Glutamatergic neuron (in vitro differentiated cells): ENCODE measurements at places on chromosomes 2 and 18. TPM values are rescaled to one million over a fixed set of nuclear protein-coding genes. Genes with fewer than 3 reads are reported as not detected.
A peak's percentile ranks its signal among the peaks of the same experiment; 100 is the strongest.

DNA sequence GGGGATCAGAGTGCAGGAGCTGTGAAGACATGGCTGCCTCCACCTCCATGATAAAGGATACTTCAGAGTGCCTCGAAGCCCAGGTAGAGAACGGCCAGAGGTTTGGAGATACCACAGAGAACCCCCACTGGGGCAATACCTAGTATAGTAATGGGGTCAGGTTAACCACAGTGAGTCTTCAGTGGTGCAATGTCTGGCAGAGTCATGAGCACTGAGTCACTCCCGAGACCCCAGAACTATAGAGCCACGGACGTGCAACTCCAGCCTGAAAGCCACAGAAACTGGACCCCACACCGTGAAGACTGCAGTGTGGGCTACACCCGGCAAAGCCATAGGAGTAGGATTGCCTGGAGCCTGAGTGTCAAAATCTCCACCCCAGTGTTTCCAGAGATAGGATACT lies 746.6 kb downstream of the CBLN2 start:
- H3K36me3 ChIP-seq = no peaks in the 10 kb centered on the region
- no peaks in the 10 kb centered on the region for H3K27me3 ChIP-seq
- no peak overlapping the region for H3K27ac ChIP-seq
- H3K4me3 ChIP-seq = no peak overlapping the region

ZBTB7C gene
- total RNA-seq = 10.6 TPM

DNA sequence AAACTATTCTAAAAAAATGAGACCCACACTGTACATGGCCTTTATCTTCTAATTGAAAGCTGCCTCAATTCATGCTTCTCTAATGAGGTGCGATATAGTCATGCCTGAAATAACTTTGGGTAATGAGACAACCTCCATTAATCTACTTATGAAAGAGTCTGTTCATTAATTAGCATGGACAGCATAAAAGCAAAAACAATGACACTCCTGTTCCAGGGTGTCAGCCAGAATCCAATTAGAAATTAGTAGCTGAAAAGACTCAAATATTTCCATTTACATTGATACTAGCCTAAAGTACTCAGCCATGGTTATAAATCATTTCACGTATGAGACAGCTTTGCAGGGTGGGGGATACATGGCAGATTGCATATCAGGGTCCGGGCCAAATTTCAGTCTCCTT lies 288.7 kb downstream of the AKAIN1 start:
- DNase-seq = no peak
- H3K27me3 ChIP-seq = no peaks in the 10 kb centered on the region
- H3K4me3 ChIP-seq = no peak overlapping the region
- peaks cover 4% of the 10 kb centered on the region for H3K4me1 ChIP-seq

MFSD2B gene
- 0.29 TPM for total RNA-seq

DNA sequence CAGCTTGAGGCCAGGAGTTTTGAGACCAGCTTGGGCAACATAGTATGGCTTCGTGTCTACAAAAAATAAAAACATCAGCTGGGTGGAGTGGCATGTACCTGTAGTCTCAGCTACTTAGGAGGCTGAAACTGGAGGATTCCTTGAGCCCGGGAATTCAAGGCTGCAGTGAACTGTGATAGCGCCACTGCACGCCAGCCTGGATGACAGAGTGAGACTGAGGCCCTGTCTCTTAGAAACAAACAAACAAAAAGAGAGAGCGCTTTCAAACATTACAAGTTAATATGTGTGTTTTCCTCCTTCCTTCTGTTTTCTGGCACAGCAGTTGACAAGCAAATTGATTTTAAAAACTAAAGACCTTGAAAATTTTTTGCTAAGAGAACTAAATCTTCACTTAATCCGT lies 9.9 kb downstream of the EPC2 start:
- peaks cover 33% of the 10 kb centered on the region for H3K4me1 ChIP-seq
- H3K36me3 ChIP-seq = no peaks in the 10 kb centered on the region
- no peaks in the 10 kb centered on the region for H3K27me3 ChIP-seq

- no peak for DNase-seq
- no peaks in the 10 kb centered on the region for H3K36me3 ChIP-seq
- H3K4me1 ChIP-seq = no peaks in the 10 kb centered on the region
- H3K27ac ChIP-seq = no peak overlapping the region
- H3K4me3 ChIP-seq = no peak overlapping the region
These were observed 30.1 kb downstream of the PLEKHA3 start for GRCh38 chr2:178510384-178510783.

GRCh38 chr2:138499684-138500083 lies 1.9 kb upstream of the SPOPL start:
- no peak overlapping the region for H3K27ac ChIP-seq
- peaks cover 12% of the 10 kb centered on the region for H3K4me1 ChIP-seq
- no peak for DNase-seq
- H3K36me3 ChIP-seq = no peaks in the 10 kb centered on the region
- no peak overlapping the region for H3K4me3 ChIP-seq

UCN gene
- total RNA-seq = 1.9 TPM

SCN3A gene
- total RNA-seq = 22.2 TPM

CRYGC gene
- total RNA-seq = not detected

KHK gene
- total RNA-seq = 5.3 TPM

DNA sequence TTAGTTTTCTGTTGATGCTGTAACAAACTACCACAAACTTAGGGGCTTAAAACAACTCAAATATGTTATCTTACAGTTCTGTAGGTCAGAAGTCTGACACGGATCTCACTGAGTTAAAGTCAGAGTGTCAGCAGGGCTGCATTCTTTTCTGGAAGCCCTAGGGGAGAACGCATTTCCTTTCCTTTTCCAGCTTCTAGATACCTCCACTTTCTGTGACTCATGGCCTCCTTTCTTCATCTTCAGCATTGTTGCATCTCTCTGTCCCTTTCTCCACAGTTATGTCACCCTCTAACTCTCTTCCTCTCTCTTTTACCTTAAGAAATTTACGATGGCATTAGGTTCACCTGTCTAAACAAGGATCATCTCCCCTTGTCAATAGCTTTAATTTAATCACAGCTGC lies 13.3 kb upstream of the PPP4R1 start:
- H3K4me3 ChIP-seq = no peak overlapping the region
- no peak for DNase-seq
- H3K27ac ChIP-seq = peak overlapping the region; percentile 42
- H3K27me3 ChIP-seq = peaks cover 5% of the 10 kb centered on the region
- H3K4me1 ChIP-seq = no peaks in the 10 kb centered on the region
- no peaks in the 10 kb centered on the region for H3K36me3 ChIP-seq

GRCh38 chr18:75054046-75054445 lies 154.9 kb downstream of the PTGR3 start:
- H3K27me3 ChIP-seq = peaks cover 1% of the 10 kb centered on the region
- no peak overlapping the region for H3K27ac ChIP-seq
- no peak for DNase-seq
- H3K4me3 ChIP-seq = no peak overlapping the region
- peaks cover 3% of the 10 kb centered on the region for H3K4me1 ChIP-seq

DTNA gene
- total RNA-seq = 29.5 TPM

DNA sequence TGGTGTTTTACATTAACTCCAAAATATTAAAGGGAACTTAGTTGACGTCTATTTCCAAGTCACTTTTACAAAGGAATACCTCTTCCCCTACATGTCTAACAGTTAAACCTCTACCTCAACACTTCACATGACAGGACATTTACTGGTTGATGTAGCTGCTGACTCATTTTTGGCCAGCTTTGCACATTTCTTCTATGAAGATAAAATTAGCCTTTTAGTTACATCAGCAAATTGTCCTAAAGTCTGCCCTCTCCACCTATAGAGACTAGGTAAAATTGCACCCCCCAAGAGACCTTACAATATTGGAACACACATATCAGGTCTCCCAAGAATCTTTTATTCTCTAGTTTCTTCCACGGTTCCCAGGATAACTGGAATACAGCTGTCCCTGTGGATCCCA lies 10.1 kb upstream of the CERS6 start:
- DNase-seq = no peak
- H3K4me1 ChIP-seq = no peaks in the 10 kb centered on the region
- no peak overlapping the region for H3K4me3 ChIP-seq
- H3K27ac ChIP-seq = no peak overlapping the region
- peaks cover 3% of the 10 kb centered on the region for H3K27me3 ChIP-seq
- H3K36me3 ChIP-seq = peaks cover 6% of the 10 kb centered on the region

- peaks cover 23% of the 10 kb centered on the region for H3K4me1 ChIP-seq
- no peak overlapping the region for H3K27ac ChIP-seq
- no peaks in the 10 kb centered on the region for H3K36me3 ChIP-seq
- H3K4me3 ChIP-seq = no peak overlapping the region
- no peak for DNase-seq
These were observed 235.2 kb downstream of the GCA start for GRCh38 chr2:162579169-162579568.

DNA sequence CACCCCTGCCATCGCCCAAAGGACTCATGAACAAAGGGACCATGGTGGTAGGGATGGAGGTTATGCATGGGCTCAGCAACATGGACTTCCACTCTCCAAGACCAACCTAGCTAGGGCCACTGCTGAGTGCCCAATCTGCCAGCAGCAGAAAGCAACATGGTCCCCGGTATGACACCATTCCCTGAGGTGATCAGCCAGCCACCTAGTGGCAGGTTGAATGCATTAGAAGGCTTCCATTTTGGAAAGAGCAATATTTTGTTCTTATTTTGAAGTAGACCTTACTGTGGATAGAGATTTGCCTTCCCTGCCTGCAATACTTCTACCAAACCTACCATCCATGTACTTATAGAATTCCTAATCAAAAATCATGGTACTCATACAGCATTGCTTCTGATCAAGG lies 99.8 kb downstream of the METTL4 start:
- no peak overlapping the region for H3K4me3 ChIP-seq

SERPINB11 gene
- not detected for total RNA-seq

DAPL1 gene
- not detected for total RNA-seq

GRCh38 chr18:78069784-78070664 lies 820.4 kb downstream of the GALR1 start:
- DNase-seq = peak; percentile 33
- H3K27me3 ChIP-seq = no peaks in the 10 kb centered on the region
- H3K4me1 ChIP-seq = peaks cover 19% of the 10 kb centered on the region
- no peaks in the 10 kb centered on the region for H3K36me3 ChIP-seq

DNA sequence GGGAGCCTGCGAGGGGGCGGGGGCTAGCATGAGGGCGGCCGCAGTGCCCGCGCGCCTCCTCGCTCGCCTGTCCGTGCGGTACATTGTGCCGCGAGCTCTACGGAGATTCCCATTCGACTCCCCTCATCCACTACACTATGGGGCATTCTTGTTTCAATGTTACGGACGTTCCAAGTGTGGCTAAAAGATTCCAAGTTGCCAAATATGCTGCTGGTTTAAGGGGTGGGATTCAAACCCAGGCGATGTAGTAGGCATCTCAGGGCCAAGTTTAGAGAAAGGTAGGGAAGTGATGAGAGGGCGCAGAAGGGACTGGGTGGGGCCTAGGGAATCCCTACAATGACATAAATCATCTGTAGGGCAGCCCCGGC lies 10.0 kb upstream of the CRYBA2 start:
- no peaks in the 10 kb centered on the region for H3K36me3 ChIP-seq
- peaks cover 16% of the 10 kb centered on the region for H3K27me3 ChIP-seq
- H3K27ac ChIP-seq = no peak overlapping the region
- DNase-seq = no peak
- peak overlapping the region; percentile 48 for H3K4me3 ChIP-seq
- H3K4me1 ChIP-seq = peaks cover 7% of the 10 kb centered on the region

DNA sequence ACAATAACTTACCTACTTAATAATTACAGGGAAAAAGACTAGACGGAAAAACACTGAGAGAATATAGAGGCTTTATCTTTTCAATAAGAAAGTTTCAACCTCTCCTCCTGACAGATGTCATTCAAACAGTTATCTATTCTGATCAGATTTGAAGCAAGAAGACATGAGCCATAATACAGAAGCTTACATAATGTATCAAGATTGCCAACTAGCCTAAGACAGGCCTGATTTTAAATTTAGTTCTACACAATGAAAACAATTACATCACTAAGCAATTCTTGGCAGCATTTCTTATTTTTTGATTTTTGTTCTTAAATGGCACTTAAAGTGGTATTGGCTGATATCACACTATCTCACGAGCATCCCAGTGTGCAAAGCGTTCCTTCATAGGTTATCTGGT lies 41.6 kb downstream of the GPR155 start:
- H3K27ac ChIP-seq = no peak overlapping the region
- peaks cover 2% of the 10 kb centered on the region for H3K27me3 ChIP-seq
- H3K4me1 ChIP-seq = peaks cover 8% of the 10 kb centered on the region
- no peak for DNase-seq
- H3K36me3 ChIP-seq = no peaks in the 10 kb centered on the region

DNA sequence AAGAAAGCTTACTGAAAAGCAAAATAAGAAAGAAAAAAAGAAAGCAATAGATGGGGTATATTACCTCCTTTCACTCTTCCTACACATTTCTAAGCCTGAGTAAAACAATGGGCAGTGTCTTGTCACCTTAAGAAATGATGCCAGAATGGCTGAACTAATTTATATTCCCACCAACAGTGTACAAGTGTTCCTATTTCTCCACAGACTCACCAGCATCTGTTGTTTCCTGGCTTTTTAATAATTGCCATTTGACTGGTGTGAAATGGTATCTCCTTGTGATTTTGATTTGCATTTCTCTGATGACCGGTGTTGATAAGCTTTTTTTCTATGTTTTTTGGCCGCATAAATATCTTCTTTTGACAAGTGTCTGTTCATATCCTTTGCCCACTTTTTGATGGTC lies 98.4 kb downstream of the SPHKAP start:
- no peak overlapping the region for H3K4me3 ChIP-seq
- H3K27me3 ChIP-seq = no peaks in the 10 kb centered on the region
- DNase-seq = no peak
- no peaks in the 10 kb centered on the region for H3K4me1 ChIP-seq
- no peaks in the 10 kb centered on the region for H3K36me3 ChIP-seq
- H3K27ac ChIP-seq = no peak overlapping the region

ZDBF2 gene
- total RNA-seq = 47.5 TPM

DNA sequence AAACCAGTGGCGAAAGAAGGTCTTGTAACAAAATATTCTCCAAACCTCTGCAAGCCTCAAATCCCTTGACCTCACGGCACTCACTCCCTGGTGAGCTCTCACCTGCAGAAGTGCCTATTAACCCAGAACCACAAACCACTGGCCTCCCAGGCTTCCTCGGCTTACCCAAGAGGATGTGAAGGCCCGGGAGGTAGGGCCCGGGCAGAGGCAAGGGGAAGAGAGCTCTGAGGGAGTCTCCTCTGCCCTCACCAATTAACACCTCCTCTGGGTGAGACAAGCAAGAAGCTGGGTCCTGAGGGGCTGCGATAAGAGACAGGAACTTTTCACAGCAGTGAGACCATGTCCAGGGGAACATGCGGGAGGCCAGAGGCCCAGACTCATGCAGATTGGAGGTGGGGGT lies 53.7 kb downstream of the EMX1 start:
- peaks cover 2% of the 10 kb centered on the region for H3K27me3 ChIP-seq
- no peaks in the 10 kb centered on the region for H3K36me3 ChIP-seq
- H3K27ac ChIP-seq = no peak overlapping the region
- no peak for DNase-seq
- peaks cover 15% of the 10 kb centered on the region for H3K4me1 ChIP-seq
